ENCODE measurements at places on chromosomes 7 and 10.

GRCh38 chr10:103833731-103834365 is 21.5 kb downstream of the SH3PXD2A start:
- DNase-seq: no peak

GRCh38 chr10:24344695-24345463 is 135.9 kb downstream of the KIAA1217 start:
- DNase-seq: no peak

DNA sequence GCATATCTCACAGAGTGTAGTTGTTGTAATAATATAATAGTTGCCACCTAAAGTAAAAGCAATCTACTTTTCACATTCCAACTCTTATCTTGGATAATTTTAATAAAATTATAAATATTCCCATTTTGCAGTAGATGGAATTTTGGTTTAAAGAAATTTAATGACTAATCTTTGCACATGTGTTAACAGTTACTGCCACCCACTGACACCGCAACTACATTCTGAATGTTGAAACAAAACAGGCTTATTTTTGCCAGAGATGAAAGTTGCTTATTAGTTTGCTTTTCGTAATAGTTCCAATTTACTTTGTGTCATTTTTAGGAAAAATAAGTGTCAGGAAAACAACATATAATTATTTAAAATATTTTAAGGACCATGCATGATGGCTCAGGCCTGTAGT is 557.5 kb upstream of the PCDH15 start:
- no peak for DNase-seq

- no peak for DNase-seq
Observed at GRCh38 chr10:103479135-103479534, at the start of gene CALHM3. TSS of gene CALHM3 (minus strand) at chr10:103479240. CDS start at chr10:103479032, 208 bp downstream.

GRCh38 chr10:98244586-98244985 is 23.4 kb downstream of the LOXL4 start:
- no peak for DNase-seq

DNA sequence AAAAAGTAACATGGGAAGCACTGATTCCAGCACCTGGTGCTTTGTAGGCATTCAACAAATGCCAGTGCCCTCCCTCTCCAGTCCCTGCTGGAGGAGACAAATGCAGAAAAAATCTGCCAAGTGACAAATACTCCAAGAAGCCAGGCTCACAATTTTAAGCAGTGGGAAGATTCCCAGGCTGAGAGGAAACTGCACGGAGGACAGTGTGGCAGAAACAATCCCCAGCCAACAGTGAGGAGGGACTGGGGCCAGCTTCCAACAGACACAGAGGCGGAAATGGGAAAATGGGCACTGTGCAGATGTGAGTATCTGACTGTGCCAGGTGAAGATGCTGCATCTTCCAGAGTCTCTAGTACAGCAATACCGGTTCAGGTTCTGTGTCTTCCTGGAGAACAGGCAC is 106.3 kb downstream of the SLIT1 start:
- no peak for DNase-seq

GRCh38 chr7:106041140-106041717 is 70.9 kb downstream of the SYPL1 start:
- no peak for DNase-seq

- no peak for DNase-seq
Observed at GRCh38 chr7:95389516-95389915, 6.7 kb downstream of the PON3 start.

GRCh38 chr10:97960269-97961056 is 70.0 kb downstream of the CRTAC1 start:
- DNase-seq: no peak

DNA sequence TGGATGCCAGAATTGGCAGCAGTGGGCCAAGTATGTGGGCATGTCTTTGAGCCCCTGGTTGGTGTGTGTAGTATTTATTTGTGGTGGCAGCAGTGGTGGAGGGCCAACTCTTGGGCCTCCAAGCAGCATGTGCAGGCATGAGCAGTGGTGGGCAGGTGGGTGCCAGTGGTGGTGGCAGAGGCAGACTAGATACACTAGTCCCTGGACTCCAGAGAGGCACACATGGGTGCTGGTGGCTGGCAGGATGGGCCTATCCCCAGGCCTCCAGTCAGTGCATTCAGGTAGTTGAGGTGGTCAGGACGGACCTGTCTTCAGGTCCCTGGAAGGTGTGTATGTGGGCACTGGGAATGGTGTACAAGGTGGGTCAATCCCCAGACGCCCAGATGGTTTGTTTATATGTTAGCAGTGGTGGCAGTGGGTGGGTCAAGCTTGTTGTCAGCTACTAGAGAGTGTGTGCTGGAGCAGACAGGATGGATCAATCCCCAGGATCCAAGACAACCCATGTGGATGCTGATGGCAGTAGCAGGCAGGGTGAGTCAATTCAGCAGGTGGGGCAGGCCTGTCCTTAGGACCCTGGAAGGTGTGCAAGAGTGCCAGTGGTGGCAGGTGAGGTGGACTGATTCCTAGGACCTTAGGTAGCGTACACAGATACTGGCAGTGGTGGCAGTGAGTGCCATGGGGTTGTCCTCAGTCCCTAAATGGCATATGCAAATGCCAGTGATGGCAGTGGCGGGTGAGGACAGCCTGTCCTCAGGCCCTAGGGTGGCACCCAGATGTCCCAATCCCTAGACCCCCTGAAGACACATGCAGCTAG is 294.3 kb downstream of the RPS24 start:
- DNase-seq: no peak

DNA sequence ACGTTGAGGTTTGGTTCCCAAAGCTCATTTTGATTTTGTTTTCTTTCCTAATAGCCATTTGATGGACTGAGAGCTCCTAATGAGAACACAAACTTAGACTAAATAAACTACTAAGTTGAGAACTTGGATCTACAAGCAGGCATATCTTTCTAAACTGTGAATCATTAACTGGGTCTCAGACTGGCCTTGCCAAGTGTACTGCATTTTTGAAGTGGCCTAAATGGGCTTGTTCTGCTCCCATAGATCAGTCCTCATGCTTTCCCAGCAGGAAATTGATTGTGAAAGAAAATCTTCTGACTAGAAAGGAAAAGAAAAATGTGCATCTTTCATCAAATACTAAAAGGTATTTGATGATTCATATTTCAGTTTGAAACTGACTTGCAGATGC is 46.7 kb upstream of the RBM33 start:
- DNase-seq: no peak

- DNase-seq: no peak
Observed at GRCh38 chr10:74991435-74991834, 120.0 kb upstream of the SAMD8 start.

DNA sequence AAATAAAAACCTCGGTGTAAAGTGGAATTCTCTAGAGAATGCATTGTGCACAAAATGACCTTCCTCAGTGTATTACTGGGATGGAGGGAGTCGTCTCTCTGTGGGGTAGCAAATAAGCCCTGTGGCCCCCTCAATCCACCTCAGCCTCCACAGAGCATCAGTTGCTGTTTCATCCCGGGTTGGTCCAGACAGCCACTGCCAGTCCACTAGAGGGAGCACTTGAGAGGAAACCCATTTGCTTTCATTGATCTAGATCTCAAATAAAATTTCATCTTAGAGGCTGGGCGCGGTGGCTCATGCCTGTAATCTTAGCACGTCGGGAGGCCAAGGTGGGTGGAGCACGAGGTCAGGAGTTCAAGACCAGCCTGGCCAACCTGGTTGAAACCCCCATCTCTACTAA is 1128.7 kb downstream of the CNTNAP2 start:
- peak; percentile 3 for DNase-seq

GRCh38 chr10:130960531-130960930 is 351.0 kb downstream of the TCERG1L start:
- no peak for DNase-seq

DNA sequence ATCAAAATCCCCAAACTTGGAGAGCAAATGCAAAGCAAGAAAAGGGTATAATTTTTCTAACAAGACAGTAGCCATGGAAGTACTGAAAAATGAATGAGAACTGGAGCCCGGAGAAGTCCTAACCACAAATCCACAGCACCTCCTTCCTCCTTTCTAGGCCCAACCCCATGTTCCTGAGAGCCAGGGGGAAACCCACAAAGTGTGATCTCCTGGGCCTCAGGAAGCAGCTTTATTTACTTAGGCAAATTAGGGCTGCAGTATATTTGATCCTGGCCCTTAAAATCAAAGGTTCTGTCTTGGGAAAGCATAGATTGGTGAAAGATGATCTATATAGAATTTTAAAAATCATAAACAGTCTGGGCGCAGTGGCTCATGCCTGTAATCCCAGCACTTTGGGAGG is 103.0 kb downstream of the DOCK4 start:
- no peak for DNase-seq

GRCh38 chr7:40704172-40704571 is 569.4 kb downstream of the SUGCT start:
- no peak for DNase-seq

GRCh38 chr7:108503112-108504026 is 22.6 kb downstream of the PNPLA8 start:
- DNase-seq: no peak

- DNase-seq: no peak
Observed at GRCh38 chr7:13882051-13882450, 107.4 kb downstream of the ETV1 start.

DNA sequence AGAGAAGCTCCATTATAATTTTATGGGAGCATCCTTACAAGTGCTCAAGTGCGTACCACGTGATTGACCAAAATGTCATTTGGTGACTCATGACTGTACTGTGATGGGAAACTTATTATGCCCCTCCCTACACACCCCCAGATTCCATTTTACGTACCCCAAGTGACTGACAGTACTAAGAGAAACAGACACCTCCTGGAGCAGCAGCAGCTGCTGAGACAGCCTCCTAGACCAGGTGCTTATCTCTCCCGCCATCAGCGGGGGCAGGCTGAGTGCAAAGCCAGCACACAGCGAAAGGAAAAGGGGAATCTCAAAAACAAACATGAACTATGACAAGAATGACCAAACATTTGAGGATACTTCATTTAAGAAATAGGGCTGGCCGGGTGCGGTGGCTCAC is 4.2 kb upstream of the ADAM12 start:
- no peak for DNase-seq

DNA sequence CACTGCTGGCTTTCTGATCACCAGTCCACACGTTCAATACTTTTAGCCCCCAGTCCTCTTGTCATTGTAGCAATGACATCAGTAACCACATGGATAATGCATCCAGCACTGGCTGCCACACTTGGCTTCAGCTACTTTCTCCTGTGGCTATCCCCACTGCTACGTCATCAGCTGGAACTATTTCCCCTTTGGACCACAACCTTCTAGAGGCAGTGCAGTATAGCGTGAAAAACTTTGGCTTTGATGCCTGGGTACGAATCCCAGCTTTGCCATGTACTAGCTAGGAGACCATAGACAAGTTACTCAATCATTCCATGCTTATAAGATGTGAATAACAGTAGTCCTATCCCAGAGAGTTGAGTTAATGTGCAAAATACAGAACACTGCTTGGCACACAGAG is 63.2 kb downstream of the CCDC3 start:
- DNase-seq: no peak

DNA sequence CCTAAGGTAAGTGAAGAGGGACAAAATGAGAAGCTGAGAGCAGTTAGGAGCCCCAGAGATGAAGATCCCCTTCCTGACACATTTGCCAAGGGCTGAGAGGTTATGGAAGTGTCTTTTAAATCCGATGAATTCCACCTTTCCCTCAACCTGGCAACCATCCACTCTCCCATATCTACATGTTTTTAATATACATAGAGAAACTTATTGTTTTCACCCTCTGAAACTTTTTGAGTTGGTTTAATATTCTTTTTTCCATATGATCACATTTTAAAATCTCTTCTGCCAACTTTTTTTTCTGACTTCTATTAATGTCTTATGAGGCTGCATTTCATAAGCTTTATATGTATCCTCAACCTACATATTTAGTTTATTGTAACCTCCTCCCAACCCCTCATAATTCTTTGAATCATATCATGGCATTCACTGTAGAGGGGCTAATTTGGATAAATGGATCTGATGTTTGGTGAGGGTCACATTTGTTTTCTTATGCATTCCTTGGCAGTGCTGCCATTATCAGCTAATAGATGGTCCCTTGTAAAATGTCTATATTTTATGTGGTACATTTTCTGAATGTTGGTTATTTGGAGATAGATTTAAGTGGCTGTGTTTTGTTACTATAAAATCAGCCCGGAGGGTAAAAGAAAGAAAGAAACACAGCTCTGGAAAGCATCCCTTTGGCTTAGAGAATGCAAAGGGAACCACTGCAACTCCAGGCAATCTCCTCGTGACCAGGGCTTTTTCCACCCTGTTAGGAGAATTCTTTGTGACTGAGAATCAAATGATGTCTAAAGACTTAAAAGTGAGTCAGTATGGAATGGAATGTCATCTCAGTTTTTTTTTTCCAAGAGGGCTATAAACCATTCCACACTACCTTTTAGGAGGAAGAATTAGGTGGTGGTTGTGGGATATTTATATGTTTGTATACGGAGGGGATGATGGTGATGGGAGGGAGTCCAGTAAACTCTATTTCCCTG is 334.4 kb downstream of the SUGCT start:
- DNase-seq: no peak

DNA sequence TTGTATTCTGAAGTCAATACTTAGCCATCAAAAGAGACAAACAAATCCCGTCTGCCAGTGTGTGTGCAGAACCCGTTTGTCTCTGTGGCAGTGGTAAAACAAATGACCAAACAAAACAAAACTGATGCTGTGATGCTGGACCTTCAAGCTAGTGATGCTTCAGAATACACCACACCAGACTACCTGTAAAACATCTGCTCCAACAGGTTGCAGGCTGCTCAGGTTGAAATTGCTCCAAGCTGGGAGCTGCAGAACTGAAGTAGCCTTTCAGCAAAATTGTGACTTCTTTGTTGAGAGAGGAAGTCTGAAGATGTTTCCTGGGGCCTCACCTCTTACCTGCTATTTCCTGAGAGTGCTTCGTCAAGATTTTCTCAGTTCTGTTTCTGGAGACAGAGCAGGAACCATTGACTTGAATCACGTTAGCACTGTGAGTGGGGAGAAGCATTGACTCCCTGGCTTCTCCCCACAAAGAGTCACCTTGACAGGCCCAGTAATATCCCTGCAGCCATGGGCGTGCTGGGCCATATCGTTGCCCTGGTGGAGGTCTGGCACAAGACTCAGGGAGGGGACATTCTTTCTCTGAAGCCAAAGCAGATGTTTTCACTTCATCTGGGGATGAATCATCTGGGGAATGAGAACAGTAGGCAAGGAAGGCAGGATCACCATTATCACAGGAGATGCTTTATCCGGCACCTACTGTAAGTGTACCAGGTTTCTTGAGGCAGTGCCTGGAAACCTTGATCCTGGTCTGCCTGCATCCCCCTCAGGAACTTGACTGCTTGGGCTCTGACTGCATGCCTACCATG is 80.2 kb downstream of the RBM20 start:
- no peak for DNase-seq

DNA sequence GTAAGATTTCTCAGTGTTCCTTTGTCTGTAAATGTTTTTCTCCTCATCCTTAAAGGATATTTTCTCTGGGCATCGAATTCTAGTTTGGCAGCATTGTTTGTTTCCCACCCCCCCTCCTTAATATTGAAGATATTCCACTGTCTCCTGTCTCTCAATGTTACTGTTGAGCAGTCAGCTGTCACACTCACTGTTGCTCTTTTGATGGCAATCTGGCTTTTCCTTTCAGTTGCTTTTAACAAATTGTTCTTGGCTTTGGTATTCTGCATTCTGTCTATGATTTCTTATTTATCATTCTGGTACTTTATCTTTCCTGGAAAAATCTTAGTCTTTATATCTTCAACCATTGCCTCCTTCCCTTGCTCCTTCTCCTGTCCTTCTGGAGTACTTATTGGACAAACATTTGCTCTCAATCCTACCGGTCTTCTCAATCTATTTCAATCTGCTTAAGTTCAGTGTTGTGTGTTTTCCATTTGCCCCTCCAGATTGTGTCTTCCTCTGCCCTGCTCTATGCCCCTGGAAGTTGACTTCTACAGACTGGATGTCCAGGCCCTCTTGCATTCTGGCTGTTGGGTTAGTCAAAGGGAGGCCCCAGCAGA is 9.3 kb upstream of the GTPBP4 start:
- no peak for DNase-seq

- no peak for DNase-seq
Observed at GRCh38 chr10:112986544-112987190, 36.6 kb downstream of the TCF7L2 start.
